ENCODE measurements at places on chromosomes 1 and 21. TPM values are rescaled to one million over a fixed set of nuclear protein-coding genes. Genes with fewer than 3 reads are reported as not detected.

GRCh38 chr1:155651861-155652661 lies 36.5 kb downstream of the YY1AP1 start:
- no peak for DNase-seq

GRCh38 chr1:69191335-69191734 lies 376.4 kb upstream of the LRRC7 start:
- DNase-seq, result no peak

- no peak for DNase-seq
Measured at GRCh38 chr1:244837597-244838258, 2.3 kb downstream of the COX20 start.

The CLCA1 gene
- polyA plus RNA-seq, result not detected

The RIPK4 gene
- polyA plus RNA-seq, result not detected

The TRPM2 gene
- not detected for polyA plus RNA-seq
